ENCODE measurements at places on chromosomes 12 and 14.

DNA sequence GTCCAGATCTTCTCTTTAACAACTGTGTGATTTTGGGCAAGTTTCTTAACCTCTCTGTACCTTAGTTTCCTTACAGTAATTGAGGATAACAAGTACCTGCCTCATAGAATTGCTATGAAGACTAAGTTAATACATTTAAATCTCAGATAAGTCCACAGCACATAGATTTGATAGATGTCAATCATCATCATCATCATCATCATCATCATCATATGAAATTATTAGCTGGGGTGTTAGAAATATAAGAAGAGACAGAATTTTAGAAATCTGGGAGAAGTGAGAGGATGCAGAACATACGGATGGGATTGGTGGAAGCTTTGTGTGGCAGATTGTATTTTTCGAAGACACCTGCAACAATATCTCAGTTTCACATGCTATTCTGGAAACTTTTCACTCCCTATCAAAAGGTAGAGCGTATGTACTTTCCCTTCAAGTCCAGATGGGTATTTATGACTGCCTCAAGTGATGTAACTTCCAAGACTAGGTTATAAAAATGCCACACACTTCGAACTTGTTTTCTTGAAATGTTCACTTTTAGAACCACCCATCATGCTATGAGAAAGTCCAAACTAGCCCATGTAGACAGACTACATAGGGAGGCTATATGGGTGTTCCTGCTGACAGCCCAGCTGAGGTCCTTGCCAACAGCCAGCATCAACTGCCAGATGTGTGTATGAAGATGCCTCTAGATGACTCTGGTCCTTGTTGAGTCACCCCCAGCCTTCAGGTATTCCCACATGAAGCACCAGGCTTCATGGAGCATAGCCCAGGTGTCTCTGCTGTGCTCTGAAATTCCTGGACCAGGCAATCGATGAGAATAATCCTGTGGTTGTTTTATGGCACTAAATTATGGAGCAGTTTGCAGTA, 20.7 kb upstream of the SDR39U1 start:
- DNase-seq, result no peak

DNA sequence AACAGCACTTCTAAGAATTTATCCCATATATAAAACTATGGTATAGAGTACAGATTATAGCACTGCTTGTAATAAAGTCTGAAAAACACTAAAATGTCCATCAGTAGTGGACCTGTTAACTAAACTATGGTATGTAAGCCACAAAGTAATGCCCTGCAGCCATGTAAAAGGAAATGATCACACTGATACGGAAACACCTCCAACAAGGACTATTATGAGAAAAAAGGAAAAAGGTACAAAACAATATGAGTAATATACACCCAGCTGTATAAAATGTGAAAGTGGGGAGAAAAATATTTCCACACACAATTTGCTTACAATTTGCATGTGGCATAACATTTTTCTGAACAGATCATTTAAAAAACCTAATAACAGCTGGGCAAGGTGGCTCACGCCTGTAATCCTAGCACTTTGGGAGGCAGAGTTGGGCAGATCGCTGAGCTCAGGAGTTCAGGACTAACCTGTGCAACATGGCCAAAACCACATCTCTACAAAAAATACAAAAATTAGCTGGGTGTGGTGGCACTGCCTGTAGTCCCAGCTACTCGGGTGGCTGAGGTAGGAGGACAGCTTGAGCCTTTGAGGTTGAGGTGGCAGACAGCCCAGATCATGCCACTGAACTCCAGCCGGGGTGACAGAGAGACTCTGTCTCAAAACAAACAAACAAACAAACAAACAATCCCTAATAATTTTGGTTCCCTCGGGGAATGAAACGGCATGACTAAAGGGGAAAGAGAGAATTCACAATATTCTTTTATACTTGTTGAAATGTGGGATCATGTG, 250.5 kb downstream of the MED13L start:
- no peak for DNase-seq

GRCh38 chr14:85575617-85575898, 45.6 kb downstream of the FLRT2 start:
- no peak for DNase-seq

GRCh38 chr12:53695152-53696145, 19.6 kb upstream of the ATP5MC2 start:
- no peak for DNase-seq

DNA sequence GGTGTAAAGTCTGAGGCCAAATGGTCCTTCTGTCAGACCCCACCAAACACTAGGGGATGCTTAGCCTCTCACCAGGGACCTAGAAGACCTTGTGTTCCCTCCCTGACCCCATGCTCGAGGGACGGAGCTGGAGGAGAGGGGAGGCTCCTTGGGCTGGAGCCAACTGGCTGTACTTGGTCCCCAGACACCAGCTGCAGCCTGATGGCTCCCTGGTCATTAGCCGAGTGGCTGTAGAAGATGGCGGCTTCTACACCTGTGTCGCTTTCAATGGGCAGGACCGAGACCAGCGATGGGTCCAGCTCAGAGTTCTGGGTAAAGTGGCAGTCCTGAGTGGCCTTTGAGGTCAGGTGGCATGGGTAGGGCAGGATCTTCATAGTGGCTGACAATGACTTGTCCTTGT, 29.0 kb downstream of the PAPLN start:
- DNase-seq, result no peak

DNA sequence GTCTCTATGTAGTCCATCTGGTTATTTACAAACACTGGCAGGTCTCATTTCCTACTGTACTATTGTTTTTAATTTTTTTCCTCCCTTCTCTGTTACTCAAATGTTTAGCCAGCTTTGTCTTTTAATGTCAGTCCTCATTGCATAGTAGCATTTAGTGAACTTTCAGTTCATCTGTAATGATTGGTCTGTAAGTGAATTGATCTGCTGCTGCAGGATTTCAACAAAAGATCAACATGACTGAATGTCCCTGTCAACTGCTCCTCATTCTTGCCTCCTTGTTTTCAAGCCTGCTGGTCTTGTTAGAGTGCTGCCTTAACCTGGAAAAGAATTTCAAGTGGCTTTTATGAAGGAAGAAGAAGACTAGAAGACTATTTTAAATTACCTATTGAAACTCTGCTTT, 19.3 kb upstream of the AVPR1A start:
- no peak for DNase-seq

DNA sequence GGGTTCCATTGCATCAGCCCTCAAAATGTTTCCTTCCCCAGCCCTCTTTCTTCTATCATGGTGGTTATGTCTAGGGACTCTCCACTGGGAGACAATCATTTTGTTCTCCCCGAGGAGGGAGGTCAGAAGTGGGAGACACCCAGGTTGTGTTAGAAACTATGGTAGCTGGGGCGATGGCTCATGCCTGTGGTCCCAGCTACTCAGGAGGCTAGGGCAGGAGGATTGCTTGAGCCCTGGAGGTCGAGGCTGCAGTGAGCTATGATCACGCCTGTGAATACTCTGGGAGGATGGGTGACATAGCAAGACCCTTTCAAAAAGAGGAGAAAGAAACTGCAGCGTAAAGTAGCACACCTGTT, 13.0 kb upstream of the LRRC23 start:
- no peak for DNase-seq

DNA sequence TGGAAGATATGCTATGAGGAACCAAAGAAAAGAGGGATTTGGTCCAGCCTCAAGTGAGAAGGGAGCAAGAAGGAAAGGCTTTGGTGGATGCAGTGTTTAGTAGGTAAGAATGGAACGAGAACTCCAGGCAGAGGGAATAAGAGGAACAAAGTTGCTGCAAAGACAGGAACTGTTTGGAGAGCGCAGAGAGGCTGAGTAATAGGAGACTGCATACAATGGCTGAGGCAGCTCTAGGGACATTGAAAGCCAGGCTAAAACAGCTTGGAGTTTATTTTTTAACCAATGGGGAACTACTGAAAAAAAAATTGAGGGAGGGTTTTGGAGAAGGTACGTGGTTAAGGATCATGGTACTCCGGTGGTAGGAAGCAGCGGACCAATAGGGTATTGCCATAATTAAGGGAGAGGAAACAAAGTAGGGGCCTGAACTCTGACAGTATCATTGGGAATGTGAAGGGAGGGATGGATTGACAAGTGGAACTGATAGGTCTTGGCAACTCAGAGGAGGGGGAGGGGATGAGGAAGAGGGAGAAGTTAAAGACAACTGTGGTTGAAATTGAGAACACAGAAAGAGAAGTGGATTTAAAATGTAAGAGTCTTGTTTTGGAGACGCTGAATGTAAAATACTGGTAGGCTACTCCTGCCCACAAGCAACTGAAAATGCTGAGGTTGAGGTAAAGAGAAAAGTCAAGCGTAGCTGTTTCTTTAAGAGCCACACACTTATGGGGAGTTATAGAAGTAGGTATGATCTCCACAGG, 4.8 kb downstream of the ASCL4 start:
- no peak for DNase-seq

GRCh38 chr14:101176535-101177205, 273.1 kb upstream of the RTL1 start:
- DNase-seq, result no peak

DNA sequence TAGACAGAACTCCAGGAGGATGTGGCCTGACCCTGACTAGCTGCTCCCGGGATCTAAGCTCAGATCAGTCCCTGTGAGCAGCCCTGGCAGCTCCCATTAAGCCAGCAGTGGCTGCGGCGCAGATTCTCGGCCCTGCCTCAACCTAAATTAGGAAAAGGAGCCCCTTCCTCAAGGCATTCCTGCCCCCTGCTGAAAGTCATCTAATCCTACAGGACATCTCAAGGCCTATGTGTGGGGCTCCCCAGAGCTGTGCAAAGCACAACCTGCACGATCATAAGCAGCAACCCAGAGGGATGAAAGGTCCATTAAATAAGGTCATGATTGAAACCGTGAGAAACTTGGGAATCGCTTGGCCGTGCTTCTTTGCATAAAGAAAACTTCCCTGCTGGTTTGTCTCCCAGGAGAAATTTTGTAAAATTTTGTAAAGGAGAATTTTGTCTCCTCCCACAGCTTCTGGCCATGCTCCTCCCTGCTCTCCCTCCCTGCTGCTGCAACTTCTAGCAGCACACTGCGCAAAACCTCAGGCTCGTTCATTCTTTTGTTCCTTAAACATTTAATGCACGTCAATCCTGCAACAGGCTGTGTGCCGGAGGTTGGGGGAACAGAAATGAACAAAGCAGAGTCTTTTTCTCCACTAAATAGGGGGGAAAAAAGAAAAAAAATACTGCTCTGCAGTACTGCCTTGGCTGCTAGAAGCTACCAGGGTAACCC, 96.6 kb upstream of the SLC35F4 start:
- no peak for DNase-seq

- no peak for DNase-seq
Measured at GRCh38 chr14:69682621-69683263, 71.3 kb downstream of the SUSD6 start.

GRCh38 chr14:21924479-21924878, 250.9 kb upstream of the OR4E1 start:
- DNase-seq, result no peak

- DNase-seq, result no peak
Measured at GRCh38 chr14:59768855-59769375, 101.7 kb downstream of the RTN1 start.

GRCh38 chr14:22847661-22848341, 11.4 kb downstream of the MMP14 start:
- no peak for DNase-seq

DNA sequence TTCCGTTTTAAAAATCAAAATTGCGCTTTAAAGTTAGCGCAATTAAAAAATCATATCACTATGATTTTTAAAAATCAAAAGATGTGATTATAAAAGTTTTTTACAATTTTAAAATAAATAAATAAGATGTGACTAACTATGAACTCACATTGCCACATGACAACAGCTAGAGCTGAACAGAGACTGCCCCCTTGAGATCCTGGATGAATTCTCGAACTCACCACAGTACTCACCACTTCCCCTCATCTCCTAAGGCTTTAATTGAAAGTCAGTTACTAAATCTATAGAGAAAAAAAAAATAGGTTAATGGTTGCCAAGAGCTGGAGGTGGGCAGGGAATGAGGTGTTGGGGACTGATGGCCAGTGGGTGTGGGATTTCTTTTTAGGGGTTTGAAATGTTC, 384.2 kb downstream of the ZFP36L1 start:
- DNase-seq, result no peak

- no peak for DNase-seq
Measured at GRCh38 chr14:94675036-94675435, 62.8 kb downstream of the SERPINA3 start.

- DNase-seq, result no peak
Measured at GRCh38 chr14:49961270-49962222, 68.7 kb downstream of the ARF6 start.

DNA sequence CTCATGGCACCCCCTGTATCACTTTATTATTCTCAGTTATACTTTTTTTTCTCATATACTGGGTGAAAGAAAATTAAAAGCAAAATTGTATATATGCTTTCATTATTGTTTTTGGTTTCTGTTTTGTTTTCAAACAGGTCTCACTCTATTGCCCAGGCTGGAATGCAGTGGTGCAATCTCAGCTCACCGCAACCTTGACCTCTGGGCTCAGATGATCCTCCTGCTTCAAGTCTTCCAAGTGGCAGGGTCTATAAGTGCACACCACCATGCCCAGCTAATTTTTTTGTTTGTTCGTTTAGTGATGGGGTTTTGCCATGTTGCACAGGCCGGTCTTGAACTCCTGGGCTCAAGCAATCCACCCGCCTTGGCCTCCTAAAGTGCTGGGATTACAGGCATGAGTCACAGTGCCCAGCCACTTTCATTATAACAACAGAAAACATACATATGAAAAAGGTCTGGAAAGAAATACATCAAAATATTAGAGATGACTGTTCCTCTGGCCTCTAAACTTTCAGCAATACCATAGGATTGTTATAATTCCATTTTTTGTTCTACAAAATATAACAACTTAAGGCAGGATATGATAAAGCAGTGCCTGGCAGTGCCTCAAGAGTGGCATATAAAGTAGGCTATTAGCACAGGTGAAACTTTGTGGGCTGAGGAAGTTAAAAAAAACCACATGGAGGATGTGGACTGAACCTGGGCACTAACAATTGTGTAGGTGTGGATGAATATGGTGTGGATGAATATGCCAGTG, 5.8 kb upstream of the NTN4 start:
- DNase-seq, result no peak

DNA sequence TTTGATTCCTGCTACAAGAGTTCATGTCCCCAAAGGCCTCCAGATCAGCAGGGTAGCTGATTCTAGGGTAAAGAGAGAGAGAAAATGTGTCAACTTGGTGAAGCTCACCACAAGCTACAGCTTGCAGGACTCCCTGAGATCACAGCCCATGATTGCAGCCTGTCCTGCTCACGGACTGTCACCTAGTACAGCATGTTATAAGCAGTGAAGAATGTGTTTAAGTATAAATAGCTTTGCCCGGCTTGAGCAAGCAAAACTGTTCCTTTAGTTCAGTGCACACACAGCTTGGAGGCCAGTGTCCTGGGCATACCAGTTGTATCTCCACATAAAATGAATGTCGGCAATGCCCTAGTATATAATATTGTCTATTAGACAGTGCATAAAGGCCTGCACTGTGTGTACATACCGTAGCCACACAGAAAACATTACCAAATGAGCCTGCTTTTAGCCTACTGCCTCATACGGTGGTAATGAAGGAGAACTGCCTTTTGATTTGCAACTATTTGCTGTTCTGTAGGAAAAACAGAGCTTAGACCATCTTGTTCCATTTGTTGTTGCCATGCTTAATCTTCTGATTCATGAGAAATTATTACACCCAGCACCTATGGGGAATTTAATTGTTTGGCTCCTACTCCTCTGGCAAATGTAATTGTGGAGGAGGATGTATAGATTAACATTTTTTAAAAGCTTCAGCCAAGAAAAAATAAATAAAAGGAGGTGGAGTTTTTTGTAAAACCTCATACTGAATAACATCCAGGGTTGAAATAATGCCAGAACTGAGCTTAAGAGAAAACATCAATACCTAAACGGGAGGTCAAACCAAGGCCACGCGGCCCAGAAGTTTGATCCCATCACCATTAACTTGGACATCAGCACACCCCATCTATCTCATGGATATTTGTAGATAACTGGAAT, 108.1 kb upstream of the G2E3 start:
- no peak for DNase-seq

All from DMS 273 treated with DMSO at 0.1 percent for 48 hours (cell line).